ENCODE measurements at places on chromosomes 5 and 9.

DNA sequence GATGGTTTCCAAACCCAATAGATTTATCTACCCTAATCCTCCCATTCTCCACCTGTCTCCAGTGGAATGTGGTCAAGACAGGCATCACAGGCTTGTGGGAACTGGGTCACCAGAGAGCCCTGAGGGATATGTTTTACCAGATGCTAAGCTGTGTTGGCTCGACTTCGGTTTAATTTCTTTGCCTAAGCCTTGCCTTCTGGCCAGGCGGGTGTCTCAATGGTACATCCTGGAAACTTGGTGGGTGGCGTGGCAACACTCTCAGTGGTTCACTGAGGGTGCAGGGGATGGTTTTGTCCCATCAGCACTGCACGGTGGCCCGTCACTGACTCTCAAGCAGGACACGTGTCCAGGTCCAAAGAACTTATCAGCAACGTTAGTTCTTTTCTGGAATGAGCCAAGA is 192.2 kb downstream of the TENT4A start:
- no peak for DNase-seq

GRCh38 chr9:28782630-28783029 is 1209.3 kb upstream of the C9orf72 start:
- DNase-seq: no peak

DNA sequence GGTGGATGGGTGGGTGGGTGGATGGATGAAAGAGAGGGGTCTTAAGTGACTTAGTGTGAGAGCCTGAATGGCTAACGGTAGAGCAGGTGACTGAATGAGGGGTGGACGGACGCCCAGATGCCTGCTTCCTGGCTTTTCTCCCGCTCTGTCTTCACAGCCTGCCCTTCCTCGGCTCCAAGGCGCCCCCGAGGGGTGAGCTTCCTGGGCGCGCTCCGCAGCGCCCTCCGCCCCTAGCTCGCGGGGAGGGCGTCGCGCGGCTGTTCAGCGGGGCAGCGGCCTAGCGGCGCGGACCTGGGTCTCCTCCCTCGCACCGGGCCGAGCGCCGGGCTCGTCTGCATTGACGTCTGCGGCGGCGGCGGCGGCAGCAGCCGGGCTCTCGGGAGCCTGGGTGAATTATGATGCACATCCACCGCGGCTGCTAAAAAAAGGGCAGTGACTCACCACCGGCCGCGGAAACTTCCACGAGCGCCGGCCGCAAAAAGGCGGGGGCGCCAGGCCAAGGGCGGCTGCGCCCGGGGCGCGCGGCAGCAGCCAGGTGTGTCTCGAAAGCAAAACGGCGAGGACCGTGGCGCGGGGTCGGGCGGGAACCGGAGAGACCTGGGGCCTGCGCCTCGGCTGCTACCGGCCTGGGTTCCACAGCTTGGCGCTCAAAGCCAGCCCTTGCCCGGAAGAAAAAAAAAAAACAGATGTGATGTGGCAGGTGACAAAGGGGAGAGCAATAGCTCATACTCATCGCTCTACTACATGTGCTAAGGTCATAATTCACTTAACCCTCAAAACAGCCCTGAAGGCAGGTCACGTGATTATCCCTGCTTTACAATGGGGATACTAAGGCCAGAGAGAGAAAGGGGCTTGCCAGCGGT is 143.0 kb upstream of the ADRA1B start:
- peak; percentile 10 for DNase-seq

- DNase-seq: no peak
These were observed 16.3 kb downstream of the NMRK1 start for GRCh38 chr9:75071530-75072122.

DNA sequence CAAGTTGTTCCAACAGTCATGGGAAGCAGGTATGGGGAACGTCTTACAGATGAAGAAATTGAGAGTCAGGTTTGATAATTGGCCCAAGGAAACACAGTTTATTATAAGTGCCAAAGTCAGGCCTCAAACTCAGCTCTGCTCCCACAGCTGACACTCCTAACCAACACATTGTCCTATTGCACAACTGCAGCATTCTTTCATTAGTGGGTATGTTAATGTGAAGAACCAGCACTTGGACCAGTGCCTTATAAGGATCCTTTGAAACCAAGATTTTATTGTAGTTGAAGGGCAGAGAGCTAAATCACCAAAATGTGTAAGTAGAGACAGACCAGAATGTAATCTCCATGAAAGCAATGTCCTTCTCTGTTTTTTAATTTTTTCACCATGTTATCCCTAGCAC is 56.1 kb downstream of the GRIA1 start:
- DNase-seq: no peak

DNA sequence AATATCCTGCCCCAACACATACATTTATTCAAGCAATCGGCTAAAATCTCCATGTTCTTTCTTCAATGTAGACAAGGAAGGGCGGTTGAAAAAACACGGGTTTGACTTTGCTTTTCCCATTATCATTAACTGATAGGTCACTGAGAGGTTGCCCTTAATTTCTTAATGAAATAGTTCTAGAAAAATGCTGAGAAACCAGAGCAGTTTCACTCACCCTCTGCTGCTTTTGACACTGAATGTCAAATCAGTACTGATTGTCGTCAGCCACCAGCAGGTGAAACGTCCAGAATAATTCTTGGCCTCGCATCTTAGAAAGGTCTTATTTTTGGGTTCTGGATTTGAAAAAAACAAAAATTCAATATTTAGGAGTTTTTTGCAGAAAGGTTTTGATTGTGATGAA is 8.1 kb downstream of the IL12B start:
- DNase-seq: no peak

GRCh38 chr9:112873773-112874405 is 16.8 kb downstream of the SLC46A2 start:
- no peak for DNase-seq

GRCh38 chr5:1325870-1326531 is 18.9 kb downstream of the CLPTM1L start:
- DNase-seq: no peak

DNA sequence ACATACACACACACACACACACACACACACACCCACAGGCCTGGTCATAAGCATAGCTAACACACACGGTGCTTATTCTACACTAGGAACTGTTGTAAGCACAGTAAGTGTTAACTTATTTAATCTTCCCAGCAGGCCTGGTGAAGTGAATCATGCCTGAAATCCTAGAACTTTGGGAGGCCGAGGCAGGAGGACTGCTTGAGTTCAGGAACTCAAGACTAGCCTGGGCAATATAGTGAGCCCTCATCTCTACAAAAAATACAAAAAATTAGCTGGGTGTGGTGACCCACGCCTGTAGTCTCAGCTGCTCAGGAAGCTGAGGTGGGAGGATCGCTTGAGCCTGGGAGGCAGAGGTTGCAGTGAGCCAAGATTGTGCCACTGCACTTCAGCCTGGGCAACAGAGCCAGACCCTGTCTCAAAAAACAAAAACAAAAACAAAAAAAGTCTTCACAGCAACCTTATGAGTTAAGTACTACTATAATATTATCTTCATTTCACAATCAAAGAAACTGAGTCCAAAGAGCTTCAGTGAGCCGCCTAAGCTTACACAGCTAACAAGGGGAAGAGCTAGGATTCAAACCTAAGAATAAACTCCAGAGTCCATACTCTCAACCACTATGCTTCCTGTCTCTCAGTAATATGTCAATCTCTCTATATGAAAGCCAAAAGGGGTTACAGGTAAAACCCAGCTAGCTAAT is 2.3 kb downstream of the MEGF9 start:
- no peak for DNase-seq

- peak; percentile 55 for DNase-seq
These were observed 31.8 kb downstream of the MAP1B start for GRCh38 chr5:72138943-72139521.

GRCh38 chr9:16485160-16485559 is 385.3 kb downstream of the BNC2 start:
- no peak for DNase-seq

DNA sequence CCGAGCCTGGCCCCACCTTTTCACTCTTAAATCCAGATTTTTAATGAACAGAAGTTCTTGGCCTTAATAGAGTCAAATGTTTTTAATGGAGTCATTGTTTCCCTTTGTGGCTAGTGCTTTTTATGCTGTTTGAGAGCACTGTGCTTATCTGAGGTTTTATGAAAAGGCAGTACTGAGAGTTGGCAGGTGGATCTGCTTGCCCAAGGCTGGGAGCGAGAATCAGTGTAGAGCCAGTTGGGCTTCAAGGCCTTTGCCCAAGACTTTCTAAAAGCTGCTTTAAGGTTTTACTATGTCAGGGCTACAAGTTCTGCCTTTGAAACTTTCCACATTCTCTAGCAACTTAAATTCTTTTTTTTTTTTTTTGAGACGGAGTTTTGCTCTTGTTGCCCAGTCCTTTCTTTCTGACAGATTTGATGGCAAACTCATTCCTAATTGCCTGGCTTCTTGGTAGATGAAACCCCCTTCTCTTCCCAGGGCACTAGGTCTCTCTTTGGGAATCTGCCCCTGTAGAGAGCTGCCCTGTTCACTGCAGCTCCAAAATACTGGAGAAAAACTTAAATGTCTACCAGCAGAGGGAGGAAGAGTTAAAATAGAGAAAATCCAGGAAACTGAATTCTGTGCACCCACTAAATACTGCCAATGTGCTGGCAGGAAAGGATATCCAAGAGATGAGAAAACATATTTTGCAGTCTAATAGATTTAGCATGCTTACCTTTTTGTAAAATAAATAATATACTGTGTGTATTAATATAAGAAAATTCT is 36.9 kb upstream of the CDK20 start:
- DNase-seq: no peak

DNA sequence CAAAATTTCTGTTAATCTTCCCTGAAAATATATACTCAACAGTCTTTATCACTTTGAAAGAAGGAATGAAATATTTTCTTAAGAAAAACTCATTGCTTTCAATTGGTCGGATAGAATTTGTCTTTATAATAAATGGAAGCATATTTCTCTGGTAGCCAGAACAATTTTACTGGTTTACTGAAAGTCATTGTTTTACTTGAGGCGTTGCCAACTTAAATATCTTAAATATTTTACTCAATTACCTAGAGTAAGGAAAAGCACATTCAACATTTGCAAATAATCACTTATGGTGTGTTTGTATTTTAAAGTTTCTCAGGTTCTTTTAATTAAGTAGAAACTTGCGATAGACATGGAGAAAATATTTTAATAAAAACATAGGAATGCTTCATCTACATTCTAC is 1181.7 kb downstream of the EFNA5 start:
- DNase-seq: peak; percentile 0

DNA sequence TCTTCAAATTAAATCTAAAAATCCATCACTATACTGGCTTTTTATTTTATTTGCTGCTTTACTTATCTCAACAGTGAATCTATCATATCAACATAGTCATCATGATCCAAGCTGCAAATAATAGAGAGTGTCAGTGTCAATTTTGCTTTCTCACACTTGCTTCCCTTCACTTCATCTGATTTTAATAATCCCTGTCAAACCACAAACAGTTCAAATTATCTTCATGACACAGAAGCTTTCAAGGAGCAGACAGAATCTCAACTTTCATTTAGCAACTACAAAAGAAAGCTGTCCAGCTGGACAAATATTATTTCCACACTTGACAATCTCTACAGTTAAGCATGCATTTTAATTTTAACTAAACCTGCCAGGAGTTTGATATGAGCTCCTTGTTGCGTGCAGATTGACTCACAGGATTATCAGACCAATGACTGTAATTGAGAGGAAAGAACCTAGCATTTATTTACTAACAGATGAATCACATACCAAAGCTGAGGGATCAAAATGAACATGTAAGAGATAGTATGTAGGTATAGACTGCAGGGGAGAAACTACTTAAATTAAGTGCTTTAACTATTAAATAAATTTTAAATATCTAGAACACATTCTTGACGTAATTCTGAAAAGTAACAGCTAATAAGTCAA is 56.0 kb downstream of the KIAA0825 start:
- no peak for DNase-seq

DNA sequence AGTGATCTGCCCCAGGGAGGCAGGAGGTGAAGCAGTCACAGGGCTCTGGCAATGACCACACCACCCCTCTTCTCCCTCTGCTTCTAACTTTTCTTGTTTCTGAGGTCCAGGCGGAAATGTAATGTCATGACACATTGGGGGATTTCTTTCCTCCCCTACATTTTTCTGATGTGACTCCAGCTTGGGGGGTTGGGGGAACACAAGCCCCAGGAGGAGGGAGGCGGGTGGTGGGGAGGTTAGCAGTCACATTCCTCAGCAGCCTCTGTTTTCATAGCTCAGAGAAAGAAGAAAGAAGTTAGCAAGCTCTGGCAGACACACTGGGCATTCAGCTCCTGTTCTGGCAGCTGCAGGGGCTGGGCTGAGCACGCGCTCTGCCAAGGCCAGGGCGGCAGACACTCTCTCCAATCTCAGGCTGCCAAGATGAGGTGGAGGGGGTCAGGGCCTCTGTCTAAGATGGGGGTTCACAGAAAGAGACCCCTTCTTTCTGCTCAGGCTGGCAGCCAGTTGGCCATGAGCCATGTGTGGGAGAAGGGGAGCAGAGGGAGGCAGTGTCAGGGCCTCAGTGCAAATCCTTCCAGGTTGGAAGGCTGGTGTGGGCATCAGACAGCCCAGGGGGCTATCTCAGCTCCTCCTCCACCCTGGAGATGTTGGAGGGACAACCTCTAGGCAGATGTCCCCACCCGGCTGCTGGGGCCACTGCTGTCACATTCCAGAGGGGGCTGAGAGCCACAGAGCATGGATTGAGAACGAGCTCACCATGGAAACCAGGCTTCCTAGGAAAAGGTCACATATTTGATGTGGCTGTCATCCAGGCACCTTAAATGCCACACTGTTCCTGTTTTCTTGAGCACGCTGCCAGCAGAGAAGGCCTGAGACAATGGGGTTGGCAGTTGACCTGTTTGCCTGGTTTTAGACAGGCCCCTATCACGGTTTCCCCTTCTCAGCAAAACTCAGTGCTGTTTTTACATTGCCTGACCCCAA is 20.1 kb upstream of the PFDN1 start:
- DNase-seq: peak; percentile 74

DNA sequence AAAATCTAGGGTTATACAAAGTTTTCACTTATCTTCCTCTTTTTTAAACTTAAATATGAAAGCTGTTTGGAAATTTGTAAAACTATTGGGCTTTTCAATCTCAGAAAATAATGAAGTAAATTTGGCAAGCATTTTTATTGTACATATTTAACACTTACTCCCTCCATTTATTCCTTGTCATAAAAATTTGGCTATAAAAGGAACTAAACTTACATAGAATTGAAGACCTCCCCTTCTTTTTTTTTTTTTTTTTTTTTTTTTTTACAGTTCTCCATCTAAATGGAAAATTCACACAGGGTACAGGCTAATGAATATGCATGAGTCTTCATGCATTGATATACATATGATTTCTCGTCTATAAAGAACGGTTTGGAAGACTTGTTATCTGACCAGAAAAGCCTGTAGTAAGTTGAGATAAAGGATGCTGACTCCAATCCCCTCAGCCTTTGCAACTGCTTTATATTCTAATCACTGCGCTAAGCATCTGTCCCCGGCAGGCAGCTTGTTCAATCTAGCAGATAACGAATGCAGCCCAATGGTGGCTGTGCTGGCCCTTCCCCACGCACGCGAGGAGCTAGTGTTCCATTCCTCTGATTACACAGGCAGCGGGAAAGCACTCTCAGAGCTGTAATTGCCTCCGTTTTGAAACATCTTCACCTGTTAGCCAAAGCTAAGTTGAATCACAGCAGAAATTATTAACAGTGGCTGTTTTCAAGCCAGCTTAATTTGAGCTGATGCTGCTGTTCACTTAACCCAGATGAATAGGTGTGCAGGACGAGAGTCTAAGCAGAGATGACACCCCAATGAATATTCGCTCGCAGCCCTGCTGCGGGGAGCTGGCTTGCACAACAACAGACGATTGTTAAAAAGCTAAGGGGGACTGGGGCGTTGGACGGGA is 453.8 kb upstream of the ZNF608 start:
- peak; percentile 10 for DNase-seq

- DNase-seq: no peak
These were observed 113.4 kb downstream of the NR3C1 start for GRCh38 chr5:143290125-143290524.

GRCh38 chr5:146039420-146039819 is 66.0 kb downstream of the PLAC8L1 start:
- DNase-seq: no peak
